A549 treated with AZD2906 at 1 μM for 4 hours (cell line): ENCODE measurements at places on chromosomes 6 and 20. TPM values are rescaled to one million over a fixed set of nuclear protein-coding genes. Genes with fewer than 3 reads are reported as not detected.

Gene RARS2
- 18.6 to 19.7 TPM (median 19.5 TPM) in 5 replicates for total RNA-seq

Gene EMILIN3
- 0.34 to 0.73 TPM (median 0.57 TPM) in 5 replicates for total RNA-seq

Gene BPIFA1
- total RNA-seq: not detected in 5 replicates

Gene GTSF1L
- not detected in 5 replicates for total RNA-seq

Gene KCNK15
- total RNA-seq: 0.23 to 0.71 TPM (median 0.53 TPM) in 5 replicates

Gene MUCL3
- 0.09 to 0.17 TPM (median 0.10 TPM) in 5 replicates for total RNA-seq

Gene SAPCD1
- 1.6 to 4.2 TPM (median 3.1 TPM) in 5 replicates for total RNA-seq

Gene SLC22A7
- not detected in 5 replicates for total RNA-seq

Gene MEP1A
- not detected in 5 replicates for total RNA-seq

Gene GGT7
- 5.7 to 8.2 TPM (median 7.8 TPM) in 5 replicates for total RNA-seq

Gene ORC3
- 14.0 to 17.0 TPM (median 15.0 TPM) in 5 replicates for total RNA-seq

Gene SIM1
- not detected in 5 replicates for total RNA-seq

Gene KIAA1755
- 0.13 to 0.22 TPM (median 0.17 TPM) in 5 replicates for total RNA-seq

Gene TIAM2
- total RNA-seq: 2.5 to 4.4 TPM (median 3.2 TPM) in 5 replicates

Gene LY6G5C
- 1.2 to 1.7 TPM (median 1.4 TPM) in 5 replicates for total RNA-seq

Gene KHDC1L
- 0.22 to 0.33 TPM (median 0.26 TPM) in 5 replicates for total RNA-seq

Gene MAS1
- total RNA-seq: 0.01 TPM in 1 of 5 replicates, not detected in the others

Gene GSTA2
- 0.07 TPM in 2 of 5 replicates, not detected in the others for total RNA-seq

Gene ASIP
- 0.18 TPM in 1 of 5 replicates, not detected in the others for total RNA-seq

Gene LY6G5B
- 2.7 to 4.2 TPM (median 3.2 TPM) in 5 replicates for total RNA-seq

Gene TRIM15
- 0.03 to 0.24 TPM in 2 of 5 replicates, not detected in the others for total RNA-seq

Gene CHD6
- total RNA-seq: 6.1 to 10.5 TPM (median 9.3 TPM) in 5 replicates

Gene BCLAF1
- total RNA-seq: 51.1 to 90.7 TPM (median 63.8 TPM) in 5 replicates

Gene MOG
- total RNA-seq: not detected in 5 replicates

Gene FKBP1C
- 2.0 to 2.3 TPM (median 2.1 TPM) in 5 replicates for total RNA-seq

Gene CDH26
- total RNA-seq: 0.05 to 0.20 TPM (median 0.12 TPM) in 4 of 5 replicates, not detected in the other

Gene TFEB
- 7.7 to 13.2 TPM (median 11.7 TPM) in 5 replicates for total RNA-seq

Gene AHI1
- total RNA-seq: 6.3 to 8.1 TPM (median 7.6 TPM) in 5 replicates

Gene RIMS1
- not detected in 5 replicates for total RNA-seq

Gene PLCB1
- total RNA-seq: 0.33 to 0.94 TPM (median 0.57 TPM) in 5 replicates

Gene OOEP
- total RNA-seq: not detected in 5 replicates

Gene RFX6
- not detected in 5 replicates for total RNA-seq

Gene C6orf141
- 7.0 to 8.7 TPM (median 8.7 TPM) in 5 replicates for total RNA-seq

Gene FHL5
- not detected in 5 replicates for total RNA-seq

Gene LAMA5
- 233 to 461 TPM (median 419 TPM) in 5 replicates for total RNA-seq

Gene CRNKL1
- total RNA-seq: 20.1 to 23.9 TPM (median 21.1 TPM) in 5 replicates

Gene NRN1
- total RNA-seq: 0.58 to 0.81 TPM (median 0.74 TPM) in 5 replicates
